Hippocampal formation (tissue), 2 donors: ENCODE measurements at places on chromosomes 11 and 22.

DNA sequence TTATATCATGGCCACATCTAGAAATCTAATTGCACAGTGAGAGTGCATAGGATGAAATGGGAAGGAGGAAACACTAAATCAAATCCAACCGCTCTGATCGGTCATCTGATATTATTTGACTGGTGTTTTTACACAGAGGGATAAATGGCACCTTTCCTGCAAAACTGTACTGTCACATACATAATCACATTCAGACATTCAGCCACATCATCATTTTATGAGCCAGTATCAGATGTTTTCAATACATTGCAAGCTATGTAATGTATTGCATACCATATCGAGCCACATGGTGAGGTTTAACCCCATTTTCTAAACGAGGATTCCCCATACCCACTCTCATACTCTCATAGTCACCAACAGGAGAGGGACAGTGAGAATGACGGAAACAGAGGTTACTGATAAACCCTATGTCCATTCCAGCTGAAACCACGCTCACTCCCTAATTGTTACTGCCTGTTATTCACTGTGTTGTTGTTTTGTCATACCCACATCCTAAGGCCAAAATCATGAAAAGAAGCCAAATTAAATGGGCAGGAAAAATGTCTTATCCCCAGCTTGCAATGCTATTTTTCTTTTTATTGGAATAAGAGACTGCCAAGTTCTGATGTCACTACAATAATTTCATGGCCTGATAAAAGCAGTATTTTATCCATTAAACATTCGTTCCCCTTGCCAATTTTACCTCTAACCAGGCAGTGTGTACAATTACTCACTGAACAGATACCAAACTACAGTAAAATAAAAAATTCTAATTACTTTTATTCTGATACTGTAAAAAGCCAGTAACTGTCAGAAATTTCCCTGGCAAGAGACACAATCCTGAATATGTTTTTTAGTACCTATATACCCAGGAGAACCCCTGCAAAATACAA lies 9.0 kb downstream of the CDON start:
- no peak for DNase-seq

DNA sequence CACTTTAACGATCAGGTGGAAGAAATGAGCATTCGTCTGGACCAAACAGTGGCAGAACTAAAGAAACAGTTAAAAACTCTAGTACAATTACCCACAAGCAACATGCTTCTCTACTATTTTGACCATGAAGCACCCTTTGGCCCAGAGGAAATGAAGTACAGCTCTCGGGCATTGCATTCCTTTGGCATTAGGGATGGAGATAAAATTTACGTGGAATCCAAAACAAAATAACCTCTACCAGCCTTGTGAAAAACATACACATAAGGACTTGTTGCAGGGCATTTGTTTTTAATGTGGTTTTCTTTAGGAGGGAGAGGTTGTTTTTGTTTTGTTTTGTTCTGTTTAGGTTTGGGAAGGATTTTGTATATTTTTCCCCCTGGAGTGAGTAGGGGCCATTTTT lies 14.2 kb upstream of the TECTA start:
- DNase-seq = no peak

GRCh38 chr11:117876059-117876340 lies 458 bp downstream of the FXYD6 start:
- no peak for DNase-seq

DNA sequence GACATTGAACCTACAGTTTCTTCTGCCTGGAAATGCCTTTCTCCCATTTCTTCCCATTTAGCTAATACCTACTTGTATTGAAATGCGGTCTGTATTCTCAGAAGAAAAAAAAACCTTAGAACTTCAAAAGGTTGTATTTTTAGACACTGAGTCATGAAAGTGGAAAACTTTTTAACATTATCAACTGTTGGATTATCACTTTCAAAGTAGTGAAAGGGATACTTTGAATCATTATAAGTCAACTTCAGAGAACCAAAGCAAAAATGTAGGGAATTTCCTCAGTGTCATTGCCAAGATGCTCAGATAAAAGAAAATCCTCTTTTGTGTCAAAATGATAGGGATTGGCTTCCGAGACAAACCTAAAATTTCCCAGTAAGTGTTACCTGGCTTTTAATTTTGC lies 6.6 kb downstream of the HOATZ start:
- DNase-seq = no peak

DNA sequence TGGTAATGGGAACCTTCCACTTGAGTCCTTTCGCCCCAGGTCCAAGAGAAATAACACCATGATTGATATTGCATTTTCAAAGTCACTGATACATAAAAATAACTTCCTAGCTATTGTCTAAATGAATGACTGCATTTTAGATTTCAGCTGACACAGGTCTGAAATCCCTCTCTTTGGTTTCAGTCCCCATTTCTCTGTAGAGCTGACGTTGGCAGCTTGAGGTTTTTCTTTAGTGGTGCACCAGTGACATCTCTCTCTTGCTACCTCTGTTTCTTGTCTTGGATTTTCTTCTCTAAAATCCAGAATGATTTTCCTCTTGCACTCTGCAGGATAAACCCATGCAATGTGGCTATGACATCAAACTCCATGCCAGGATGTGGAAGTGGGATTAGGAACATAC lies 31.7 kb upstream of the SORL1 start:
- no peak for DNase-seq

- no peak for DNase-seq
Observed at GRCh38 chr11:64373598-64373974, 14.6 kb downstream of the RPS6KA4 start.

- DNase-seq = no peak
Observed at GRCh38 chr22:46367707-46368191, 32.2 kb downstream of the TRMU start.

GRCh38 chr11:84685976-84686375 lies 941.2 kb downstream of the DLG2 start:
- no peak for DNase-seq

- DNase-seq = no peak
Observed at GRCh38 chr11:77661670-77662069, 24.1 kb upstream of the CLNS1A start.

GRCh38 chr11:128759597-128759996 lies 65.7 kb downstream of the FLI1 start:
- no peak for DNase-seq

DNA sequence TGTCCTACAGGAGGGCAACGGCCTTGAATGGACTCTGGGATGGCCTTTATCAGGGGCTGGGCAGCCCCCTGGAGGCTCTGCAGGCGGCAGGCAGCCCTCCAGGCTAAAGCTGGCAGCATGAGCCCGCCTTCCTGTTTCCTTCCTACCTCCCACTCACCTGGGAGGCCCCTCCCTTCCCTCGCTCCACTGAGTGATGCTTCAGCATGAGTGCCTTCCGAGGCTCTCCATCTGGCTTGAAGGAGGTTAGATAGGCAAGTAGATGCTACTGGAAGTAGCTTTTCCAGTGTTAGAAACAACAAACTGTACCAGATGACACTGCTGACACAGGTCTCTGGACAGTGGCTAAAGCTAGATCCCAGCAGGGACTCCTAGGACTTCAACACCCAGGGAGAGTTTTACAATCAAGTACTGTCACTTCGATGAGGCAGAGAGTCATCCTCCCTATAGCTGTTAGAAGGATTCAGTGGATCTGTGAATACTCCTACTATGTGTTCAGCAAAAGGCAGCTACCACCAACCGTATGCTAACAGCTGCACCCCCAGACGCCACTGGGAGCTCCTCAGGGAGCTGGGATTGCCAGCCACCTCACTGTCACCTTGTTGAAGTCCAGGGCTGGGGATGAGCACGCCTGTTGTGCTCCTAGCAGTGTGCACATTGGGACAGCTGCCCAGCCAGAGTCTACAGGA lies 4.1 kb upstream of the SLC25A1 start:
- DNase-seq = no peak

GRCh38 chr22:46531581-46532175 lies 5.7 kb downstream of the CELSR1 start:
- no peak for DNase-seq

GRCh38 chr11:9565822-9566560 lies 7.5 kb upstream of the WEE1 start:
- no peak for DNase-seq

DNA sequence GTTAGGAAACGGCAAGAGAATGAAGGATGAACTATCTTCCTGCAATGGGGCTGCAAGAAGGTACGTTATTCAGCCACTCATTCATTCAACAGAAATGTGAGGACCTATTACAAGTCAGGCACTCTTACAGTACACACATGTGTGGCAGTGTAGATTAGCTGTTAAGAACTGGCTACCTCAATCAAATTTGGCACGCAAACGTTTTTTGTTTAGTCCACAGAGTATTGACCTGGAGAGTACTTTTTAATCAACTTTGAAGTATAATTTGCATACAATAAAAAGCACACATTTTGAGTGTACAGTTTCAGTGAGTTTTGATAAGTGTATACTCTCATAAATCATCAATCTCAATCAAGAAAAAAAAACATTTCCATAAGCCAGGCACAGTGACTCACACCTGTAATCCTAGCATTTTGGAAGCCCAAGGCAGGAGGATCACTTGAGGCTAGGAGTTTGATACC lies 24.2 kb downstream of the MRTFA start:
- DNase-seq = no peak

DNA sequence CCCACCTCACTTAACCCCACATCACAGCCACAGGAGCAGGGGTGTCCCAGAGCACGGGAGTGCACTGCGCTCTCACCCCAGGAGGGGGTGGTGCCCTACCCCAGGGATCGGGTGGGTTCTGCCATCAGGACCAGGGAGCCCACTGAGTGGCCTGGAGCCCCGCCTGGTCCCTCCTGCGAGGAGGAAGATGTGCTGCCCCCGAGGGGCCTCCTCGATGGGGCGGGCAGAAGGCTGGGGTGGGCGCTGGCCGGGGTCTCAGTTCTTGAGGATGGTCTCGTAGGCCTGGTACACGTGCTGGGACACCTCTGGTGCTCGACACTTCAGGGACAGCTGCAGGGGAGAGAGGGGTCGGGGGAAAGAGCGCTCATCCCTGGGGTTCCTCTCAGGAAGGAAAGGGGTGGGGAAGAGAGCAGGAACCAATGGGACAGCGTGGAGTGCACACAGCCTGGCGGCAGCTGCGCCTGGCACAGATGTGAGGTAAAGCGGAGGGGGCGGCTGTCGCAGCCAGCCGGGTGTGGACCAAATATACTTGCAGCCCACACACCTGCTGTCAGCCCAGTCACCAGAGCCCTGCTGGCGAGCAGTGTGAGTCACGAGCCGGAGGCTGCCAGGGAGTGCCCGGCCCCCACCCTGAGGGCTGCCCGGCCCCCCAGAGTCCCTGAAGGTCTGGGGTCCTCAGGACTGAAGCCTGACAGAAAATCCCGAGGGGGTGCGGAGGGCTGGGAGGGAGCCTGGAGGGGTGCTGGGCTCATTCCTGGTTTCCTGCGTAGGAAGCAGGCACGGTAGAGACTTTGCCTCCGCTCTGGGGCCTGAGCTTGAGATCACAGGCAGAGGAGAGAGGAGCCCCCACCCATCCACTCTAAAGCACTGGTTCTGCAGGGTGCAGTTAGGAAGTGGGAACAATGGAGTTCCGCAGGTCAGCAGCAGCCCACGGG lies 13.3 kb upstream of the RASL10A start:
- DNase-seq = no peak

DNA sequence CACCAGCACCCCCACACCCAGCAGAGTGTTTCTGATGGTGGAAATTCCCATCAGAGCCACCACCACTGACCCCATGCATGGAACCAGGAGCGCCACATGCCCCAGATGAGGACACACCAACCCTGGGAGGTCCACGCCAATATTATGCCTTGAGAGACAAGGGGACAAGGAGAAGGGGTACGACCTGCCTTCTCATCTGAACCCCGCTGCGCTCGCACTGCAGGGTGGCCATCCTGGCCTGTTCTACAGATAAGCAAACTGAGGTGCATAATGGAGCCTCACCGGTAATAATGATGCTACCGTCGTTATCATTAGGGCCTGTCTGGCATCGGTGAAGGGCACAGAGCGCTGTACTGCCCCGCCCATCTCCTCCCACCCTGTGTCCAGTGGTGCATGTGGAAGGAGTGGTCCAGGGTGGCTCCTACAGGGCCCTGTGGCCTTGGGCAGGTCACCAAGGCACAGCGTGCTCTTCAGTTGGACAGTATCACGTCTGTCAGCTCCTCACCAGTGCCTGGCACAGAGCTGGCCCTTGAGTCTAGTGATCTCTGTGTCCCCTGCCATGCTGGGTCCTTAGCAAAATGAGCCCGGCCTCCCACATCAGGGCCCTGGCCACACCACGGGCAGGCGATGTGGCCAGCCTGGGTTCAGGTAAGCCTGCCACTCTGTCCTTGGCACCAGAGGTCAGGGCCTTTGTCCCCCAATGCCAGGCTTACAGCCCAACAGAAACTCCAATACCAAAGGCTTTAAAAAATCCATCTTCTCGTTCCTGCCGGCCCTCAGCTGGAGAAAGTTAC lies 92.2 kb downstream of the PHF21B start:
- DNase-seq = no peak

DNA sequence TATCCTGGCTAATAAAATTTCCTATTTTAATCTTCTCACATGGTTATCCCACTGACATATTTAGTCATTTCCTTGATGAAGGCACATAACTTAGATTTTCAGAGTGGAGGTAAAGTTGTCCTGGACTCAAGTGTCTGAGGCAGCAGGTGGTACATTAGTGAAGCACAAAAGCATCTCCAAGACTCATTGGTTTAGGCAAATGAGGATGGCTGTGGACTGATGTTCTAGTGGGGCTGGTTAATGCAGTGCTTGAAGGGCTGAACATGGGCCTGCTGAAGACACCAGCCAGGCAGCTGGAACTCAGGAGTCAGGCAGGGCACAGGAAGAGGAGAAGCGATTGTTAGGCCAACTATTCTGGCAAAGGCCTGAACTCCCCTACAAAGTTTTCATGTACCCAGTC lies 76.3 kb upstream of the SESN3 start:
- no peak for DNase-seq

GRCh38 chr11:64729851-64730382 lies 6.9 kb upstream of the NRXN2 start:
- DNase-seq = no peak

GRCh38 chr11:74476536-74476935 lies 9.2 kb upstream of the KCNE3 start:
- no peak for DNase-seq

- DNase-seq = no peak
Observed at GRCh38 chr11:74139151-74139918, 31.5 kb downstream of the C2CD3 start.

DNA sequence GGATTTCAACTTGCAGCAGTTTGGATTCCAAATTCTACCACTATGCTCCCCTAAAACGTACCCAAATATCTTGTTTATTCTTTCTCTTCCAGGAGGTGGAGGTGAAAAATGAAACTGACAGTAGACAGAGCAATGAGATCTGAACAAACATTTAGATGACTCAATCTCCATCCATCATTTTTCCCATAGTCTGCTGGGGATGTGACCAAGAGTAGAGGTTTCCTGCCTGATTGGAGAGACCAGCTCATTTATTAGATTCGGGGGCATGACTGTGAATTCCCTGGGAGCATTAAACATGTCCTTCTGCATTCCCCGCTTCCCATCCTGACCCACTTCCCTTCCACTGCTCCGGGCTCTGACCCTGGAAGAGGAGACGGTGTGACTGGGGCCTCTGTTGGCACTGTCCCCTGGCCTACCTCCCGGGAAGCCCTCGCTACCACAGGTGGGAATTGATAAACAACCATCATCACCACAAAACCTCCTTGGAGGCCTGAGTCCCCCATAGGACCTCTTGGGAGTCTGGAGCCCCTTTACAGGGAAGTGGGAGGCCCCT lies 20.3 kb downstream of the DKK3 start:
- DNase-seq = no peak
